LHCN-M2 (cell line): ENCODE measurements at places on chromosomes 12 and 14. TPM values are rescaled to one million over a fixed set of nuclear protein-coding genes. Genes with fewer than 3 reads are reported as not detected.

SERPINA4 gene
- total RNA-seq: not detected in 2 replicates

GARIN6 gene
- total RNA-seq: not detected in 2 replicates

RBP5 gene
- total RNA-seq: not detected in 2 replicates

HCAR3 gene
- not detected in 2 replicates for total RNA-seq

GOLGA5 gene
- total RNA-seq: 33.7 and 40.6 TPM in 2 replicates

MEG3 gene
- total RNA-seq: 80.9 and 81.0 TPM in 2 replicates

SIRT4 gene
- total RNA-seq: 1.6 and 2.1 TPM in 2 replicates

SLC22A17 gene
- 13.5 and 16.0 TPM in 2 replicates for total RNA-seq

PHETA1 gene
- 14.5 and 19.7 TPM in 2 replicates for total RNA-seq

TAS2R13 gene
- total RNA-seq: 0.06 and 0.63 TPM in 2 replicates

POLE2 gene
- total RNA-seq: 26.5 and 29.1 TPM in 2 replicates

MSI1 gene
- not detected in 2 replicates for total RNA-seq

GRIN2B gene
- not detected in 2 replicates for total RNA-seq

KLHL33 gene
- total RNA-seq: not detected in 2 replicates

BTBD7 gene
- 16.7 and 20.4 TPM in 2 replicates for total RNA-seq

CMTM5 gene
- not detected in 2 replicates for total RNA-seq

ISM2 gene
- 0.23 and 0.90 TPM in 2 replicates for total RNA-seq

TPH2 gene
- not detected in 2 replicates for total RNA-seq

ISCA2 gene
- 11.7 and 19.5 TPM in 2 replicates for total RNA-seq

TTC9 gene
- 5.1 and 5.6 TPM in 2 replicates for total RNA-seq

HHIPL1 gene
- total RNA-seq: 0.45 and 0.92 TPM in 2 replicates

AMIGO2 gene
- 16.7 and 23.0 TPM in 2 replicates for total RNA-seq

GRIP1 gene
- under 0.01 TPM in 1 of 2 replicates, not detected in the other for total RNA-seq

PRB2 gene
- not detected in 2 replicates for total RNA-seq

MFAP5 gene
- 22.7 and 25.8 TPM in 2 replicates for total RNA-seq

OR4N5 gene
- not detected in 2 replicates for total RNA-seq

IL31 gene
- not detected in 2 replicates for total RNA-seq

HSPB8 gene
- total RNA-seq: 10.9 and 11.4 TPM in 2 replicates

TMEM253 gene
- total RNA-seq: 0.13 TPM in 1 of 2 replicates, not detected in the other

SERPINA3 gene
- 1.2 and 1.3 TPM in 2 replicates for total RNA-seq

CLEC1B gene
- total RNA-seq: not detected in 2 replicates

CLEC6A gene
- total RNA-seq: not detected in 2 replicates

RAB5B gene
- 46.7 and 60.3 TPM in 2 replicates for total RNA-seq

COCH gene
- 0.40 and 1.5 TPM in 2 replicates for total RNA-seq

AKAP3 gene
- 0.52 and 1.4 TPM in 2 replicates for total RNA-seq

SYNDIG1L gene
- total RNA-seq: not detected in 2 replicates

NUDT14 gene
- 11.2 and 14.7 TPM in 2 replicates for total RNA-seq

PTPRR gene
- 0.19 and 1.4 TPM in 2 replicates for total RNA-seq

INHBE gene
- 0.26 and 0.40 TPM in 2 replicates for total RNA-seq

TCL1B gene
- total RNA-seq: not detected in 2 replicates

MLEC gene
- total RNA-seq: 139 and 140 TPM in 2 replicates

TMEM63C gene
- total RNA-seq: 0.06 TPM in 1 of 2 replicates, not detected in the other

PTPRQ gene
- 10.0 and 16.6 TPM in 2 replicates for total RNA-seq

DDHD1 gene
- 13.6 and 15.8 TPM in 2 replicates for total RNA-seq

VRTN gene
- not detected in 2 replicates for total RNA-seq

ACOT4 gene
- 0.38 and 0.69 TPM in 2 replicates for total RNA-seq

SLC39A2 gene
- total RNA-seq: not detected in 2 replicates

EML5 gene
- 0.06 and 0.17 TPM in 2 replicates for total RNA-seq

AGAP2 gene
- total RNA-seq: 0.26 and 0.29 TPM in 2 replicates

TTC7B gene
- 30.8 and 36.4 TPM in 2 replicates for total RNA-seq

IL23A gene
- 0.29 TPM in 1 of 2 replicates, not detected in the other for total RNA-seq

CCDC177 gene
- not detected in 2 replicates for total RNA-seq
